Breast epithelium (tissue), 4 donors: ENCODE measurements at places on chromosomes 5 and 9.

- no peak for DNase-seq
Measured at GRCh38 chr5:16104961-16105360, 74.6 kb downstream of the MARCHF11 start.

DNA sequence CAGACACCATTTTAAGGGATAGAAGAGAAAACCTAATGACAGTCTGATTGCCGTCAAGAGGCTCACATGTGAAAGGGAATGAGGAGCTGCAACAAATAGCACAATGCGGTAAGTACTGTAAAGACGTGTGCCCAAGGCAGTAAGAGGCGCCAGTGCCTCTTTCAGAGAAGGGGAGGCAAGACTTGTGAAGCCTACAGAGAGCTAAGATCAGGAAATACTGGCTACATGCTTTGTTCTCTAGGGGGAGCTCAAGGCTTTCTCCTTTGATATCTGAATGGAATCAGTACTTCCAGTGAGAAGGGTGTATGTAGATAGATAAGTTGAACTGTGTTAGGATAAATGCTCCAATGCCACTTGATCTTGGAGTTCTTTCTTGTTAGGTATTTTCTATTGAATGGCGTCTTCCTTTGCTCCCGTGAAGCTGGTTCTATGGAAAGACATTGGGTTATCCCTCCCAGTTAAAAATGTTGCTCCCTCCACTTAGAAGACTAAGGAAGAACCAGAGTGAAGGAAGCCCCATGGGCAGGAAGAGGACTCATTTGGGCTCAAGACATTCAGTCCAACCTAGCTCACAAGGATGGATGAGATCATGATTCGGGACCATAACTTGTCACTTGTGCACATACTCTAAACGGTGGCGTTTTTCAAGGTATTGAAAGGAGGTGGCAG is 23.5 kb upstream of the ALDOB start:
- no peak for DNase-seq

DNA sequence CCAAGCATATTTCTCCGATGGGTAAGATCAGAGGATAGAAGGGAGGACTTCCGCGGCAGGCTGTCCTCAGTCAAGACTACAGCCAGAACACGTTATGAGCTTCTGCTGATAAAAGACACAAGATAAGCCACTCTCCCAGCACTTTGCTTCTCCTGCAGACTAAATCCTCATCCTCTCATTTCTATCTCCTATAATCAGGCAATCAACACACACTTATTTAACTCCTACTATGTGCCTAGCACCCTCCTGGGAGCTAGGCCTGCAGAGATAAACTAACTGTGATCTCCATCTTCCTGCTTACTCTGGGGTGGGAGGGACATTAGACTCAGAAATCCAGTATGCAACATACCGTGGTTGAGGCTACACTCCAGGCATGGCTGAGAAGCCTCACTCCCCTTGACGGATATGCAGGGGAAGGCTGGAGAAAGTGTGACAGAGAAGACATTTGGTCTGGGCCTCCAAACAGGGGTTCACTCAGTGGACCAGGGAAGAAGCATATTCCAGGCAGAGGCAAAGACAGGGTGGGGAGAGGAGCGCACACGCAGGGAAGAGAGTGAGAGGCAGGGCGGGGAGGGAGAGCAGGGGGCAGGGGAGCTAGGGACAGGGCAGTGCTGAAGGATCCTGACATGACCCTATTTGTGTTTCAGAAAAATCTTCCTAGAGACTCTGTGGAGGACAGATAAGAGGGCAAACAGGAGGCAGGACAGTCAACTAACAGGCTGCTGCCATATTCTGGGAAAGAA is 274.1 kb downstream of the DENND1A start:
- DNase-seq: no peak

GRCh38 chr9:470552-471194 is 256.0 kb downstream of the DOCK8 start:
- DNase-seq: peak; percentile 33

DNA sequence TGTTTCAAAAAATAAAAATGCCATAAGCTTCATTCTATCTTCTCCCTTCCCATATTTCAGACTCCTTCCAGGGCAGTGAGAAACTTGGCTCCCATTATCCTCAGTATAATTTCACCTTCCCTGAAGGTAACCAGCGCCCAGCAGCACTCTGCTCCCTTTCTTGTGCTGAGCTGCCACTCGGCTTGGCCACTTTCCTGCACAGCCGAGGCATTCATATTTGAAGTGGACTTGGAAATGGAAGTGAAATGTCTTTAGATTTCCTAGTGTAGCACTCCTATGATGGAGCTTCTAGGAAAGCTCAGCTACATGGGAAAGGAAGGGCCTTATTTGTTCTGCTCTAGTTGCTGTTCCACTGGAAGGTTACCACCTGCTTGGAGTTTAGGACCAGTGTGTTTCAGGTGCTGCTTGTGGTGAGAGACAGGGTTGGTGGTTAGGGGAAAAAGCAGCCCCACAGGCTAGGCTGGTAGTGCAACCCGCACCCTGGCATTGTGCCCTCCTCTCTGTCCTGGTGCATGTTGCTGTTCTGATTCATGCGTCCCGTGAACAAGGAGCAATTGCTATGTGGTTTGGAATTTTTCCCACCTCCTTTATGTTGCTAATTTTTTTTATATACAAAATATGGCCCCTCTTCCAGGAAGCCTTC is 53.8 kb downstream of the RAD23B start:
- peak; percentile 85 for DNase-seq

GRCh38 chr9:37405350-37405749 is 17.1 kb upstream of the GRHPR start:
- DNase-seq: no peak

GRCh38 chr9:76980566-76980965 is 38.9 kb upstream of the FOXB2 start:
- no peak for DNase-seq

DNA sequence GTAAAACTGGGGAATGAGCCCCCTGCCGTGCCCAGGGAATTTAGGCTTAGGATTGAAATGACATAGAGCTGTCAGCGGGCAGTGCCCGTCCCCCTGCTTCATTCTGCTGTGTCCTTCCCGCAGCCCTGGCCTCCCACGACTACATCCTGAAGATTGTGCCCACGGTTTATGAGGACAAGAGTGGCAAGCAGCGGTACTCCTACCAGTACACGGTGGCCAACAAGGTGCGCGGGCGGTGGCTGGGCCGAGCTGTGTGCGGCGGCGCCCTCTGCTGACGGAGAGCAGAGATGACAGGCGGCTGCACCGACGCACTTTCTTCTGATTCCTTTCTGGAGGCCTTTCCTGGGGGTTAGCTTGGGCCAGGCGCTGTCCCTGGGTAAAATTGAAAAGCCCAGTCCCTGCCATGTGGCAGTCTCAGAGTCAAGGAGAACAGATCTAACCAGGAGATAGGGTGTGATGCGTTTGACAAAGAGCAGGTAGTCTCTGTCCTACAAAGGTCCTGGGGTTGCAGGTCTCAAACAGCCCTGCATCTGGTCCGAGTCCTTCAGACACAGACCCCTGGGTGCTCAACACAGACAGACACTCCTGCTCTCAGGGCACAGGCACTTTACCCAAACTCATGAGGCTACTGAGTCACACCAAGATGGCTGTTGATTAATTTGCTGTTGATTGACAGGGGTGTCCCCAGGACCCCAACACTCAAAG is 26.8 kb upstream of the RPL26L1 start:
- DNase-seq: peak; percentile 81

DNA sequence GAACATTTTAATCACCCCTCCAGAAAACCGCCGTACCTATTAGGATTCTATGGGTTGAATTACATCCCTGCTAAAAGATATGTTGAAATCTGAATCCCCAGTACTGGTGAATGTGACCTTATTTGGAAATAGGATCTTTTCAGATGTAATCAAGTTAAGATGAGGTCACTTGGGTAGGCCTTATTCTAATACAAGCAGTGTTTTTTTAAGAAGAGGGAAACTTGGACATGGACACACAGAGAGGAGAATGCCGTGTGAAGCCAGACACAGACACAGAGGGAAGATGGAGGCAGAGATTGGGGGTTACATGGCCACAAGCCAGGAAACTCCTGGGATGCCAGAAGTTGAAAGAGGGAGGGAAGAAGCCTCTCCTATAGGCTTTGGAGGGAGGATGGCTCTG is 183.5 kb downstream of the GNA14 start:
- no peak for DNase-seq

DNA sequence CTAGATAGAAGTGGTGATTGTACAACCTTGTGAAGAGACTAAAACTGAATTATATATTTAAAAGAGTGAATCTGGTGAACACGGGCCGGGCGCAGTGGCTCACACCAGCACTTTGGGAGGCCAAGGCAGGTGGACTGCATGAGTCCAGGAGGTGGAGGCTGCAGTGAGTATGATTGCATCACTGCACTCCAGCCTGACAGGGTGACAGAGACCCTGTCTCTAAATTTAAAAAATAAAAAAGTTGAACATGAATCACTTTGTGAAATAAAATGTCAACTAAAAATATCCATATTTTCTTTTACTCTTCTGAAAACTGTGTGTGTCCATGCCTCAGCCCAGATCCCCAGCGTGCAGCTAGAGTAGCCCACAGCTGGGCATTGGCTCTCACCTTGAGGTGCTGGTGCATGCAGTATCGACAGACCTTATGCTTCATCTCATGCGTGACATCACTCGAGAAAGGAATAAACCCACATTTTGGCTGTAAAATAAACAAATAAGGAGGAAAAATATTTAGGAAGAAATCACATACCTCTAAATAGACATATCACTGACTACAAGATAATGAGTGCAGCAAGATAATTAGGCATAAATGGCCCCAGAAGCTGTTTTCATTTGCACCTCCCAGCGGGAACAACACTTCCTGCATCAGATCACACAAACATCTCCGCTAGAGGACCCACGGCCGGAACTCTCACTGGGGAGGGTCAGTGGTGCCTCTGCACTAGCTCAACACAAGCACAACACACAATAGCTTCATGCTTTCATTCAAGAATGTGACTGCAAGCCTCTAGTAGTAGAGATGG is 22.1 kb downstream of the IPPK start:
- peak; percentile 40 for DNase-seq

- no peak for DNase-seq
Measured at GRCh38 chr5:149581931-149582768, 852 bp downstream of the ARHGEF37 start.

- no peak for DNase-seq
Measured at GRCh38 chr5:83802686-83803085, 82.0 kb upstream of the HAPLN1 start.

- no peak for DNase-seq
Measured at GRCh38 chr9:133953976-133954709, 38.0 kb downstream of the VAV2 start.

DNA sequence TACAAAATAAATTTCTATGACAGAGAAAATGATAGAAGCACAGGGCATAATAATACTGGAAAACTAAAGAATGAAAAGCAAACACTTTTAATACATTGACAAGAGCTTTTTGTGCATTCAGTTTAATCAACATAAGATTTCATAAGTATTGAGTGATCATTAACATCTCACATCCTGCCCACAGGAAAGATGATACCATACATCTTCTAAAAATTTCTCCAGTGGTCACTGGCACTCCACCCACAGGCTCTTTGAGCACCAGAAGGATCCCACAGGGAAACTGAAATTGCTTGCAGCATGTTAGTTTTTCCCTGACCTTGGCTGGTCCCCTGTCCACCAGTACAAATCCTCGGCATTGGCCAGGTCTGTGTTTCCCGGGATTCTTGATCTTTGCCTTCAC is 186.0 kb downstream of the CEMIP2 start:
- DNase-seq: no peak

DNA sequence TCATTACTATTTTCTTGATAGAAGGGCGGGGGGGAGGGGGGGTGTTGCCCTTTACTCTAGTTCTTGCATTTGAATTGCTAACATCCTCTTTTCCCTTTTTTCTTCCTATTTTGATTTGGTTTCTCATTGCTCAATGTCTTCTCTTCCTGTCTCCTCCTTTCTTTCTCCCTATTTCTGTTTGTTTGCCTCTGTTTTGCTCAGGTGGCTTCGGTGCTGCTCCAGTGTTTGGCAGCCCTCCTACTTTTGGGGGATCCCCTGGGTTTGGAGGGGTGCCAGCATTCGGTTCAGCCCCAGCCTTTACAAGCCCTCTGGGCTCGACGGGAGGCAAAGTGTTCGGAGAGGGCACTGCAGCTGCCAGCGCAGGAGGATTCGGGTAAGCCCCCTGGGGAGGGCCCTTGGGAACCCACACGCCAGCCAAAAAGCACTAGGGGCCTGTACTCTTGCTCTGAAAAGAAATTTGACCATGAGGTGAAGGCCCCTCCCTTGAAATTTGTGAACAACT is 48.3 kb downstream of the FAM78A start:
- DNase-seq: no peak

GRCh38 chr9:91421128-91421765 is 2.4 kb downstream of the NFIL3 start:
- DNase-seq: no peak

DNA sequence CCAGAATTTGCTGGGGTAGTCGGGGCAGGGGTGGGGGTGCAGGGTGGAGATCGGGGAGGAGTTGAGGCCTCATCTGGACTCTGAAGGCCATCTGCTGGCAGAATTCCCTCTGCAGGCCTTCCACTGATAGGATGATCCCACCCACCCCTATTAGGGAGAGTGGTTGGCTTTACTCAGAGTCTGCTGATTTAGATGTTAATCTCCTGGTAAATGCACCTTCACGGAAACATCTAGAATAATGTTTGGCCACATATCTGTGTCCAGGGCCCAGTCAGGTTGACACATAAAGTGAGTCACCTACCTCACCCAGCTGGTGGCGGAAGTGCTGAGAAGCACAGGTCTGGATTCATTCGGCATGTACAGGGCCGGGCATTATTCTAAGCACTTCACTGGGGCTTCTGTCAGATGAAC is 50.0 kb downstream of the DAPK1 start:
- no peak for DNase-seq

DNA sequence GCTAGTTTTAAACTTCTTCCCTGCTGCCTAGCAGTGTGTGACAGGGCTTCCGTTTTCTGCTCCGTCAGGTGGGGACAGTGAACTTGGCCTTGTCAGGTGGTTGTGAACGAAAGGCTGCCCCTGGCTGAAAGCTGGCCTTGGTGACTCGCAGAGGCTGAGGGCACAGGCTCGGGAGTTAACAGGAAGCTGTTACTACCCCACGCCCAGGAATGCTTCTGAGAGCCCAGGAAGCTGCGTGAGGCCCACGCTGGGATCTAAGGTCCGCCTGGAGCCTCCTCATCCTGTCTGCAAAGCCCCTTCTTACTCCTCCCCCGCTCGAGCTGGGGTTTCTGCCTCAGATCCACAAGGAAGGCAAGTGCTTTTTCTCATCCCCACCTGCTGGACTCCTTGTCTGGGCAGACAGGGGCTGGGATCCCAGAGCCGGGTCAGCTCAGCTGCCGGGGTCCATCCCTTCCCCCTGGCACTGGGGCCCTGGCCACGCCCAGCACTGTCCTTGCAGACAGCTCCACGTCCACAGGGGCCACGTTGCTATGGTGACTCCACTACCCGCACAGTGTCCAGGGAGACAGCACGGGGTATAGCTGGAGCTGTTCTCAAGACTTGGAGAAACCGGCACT is 124.7 kb upstream of the TBC1D2 start:
- no peak for DNase-seq
